ENCODE measurements at places on chromosomes 2 and 18. TPM values are rescaled to one million over a fixed set of nuclear protein-coding genes. Genes with fewer than 3 reads are reported as not detected.

Gene UGT1A10
- not detected for total RNA-seq

- no peak for DNase-seq
- H3K4me3 ChIP-seq, result no peak overlapping the region
- no peaks in the 10 kb centered on the region for H3K27me3 ChIP-seq
- no peaks in the 10 kb centered on the region for H3K4me1 ChIP-seq
These were observed 206.5 kb downstream of the SOX11 start for GRCh38 chr2:5898667-5899066.

DNA sequence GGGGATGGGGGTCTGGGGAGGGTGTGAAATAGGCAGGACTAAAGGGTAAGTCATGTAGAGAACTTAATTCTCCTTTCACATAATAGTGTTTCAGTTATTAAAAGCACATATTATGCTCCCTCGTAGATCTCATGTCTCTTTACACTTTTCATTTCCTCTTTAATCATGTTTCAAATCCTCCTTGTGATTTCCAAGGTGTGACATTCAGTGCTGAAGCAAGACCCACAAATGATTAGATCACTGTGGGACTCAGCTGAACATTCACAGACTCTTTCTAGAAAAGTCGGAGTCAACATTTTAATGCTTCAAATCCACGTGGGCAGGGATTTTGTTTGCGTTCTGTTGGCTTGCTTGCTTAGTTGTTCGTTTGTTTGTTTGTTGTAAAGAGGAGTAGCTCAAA lies 34.7 kb upstream of the CALCRL start:
- H3K4me1 ChIP-seq, result no peaks in the 10 kb centered on the region
- no peaks in the 10 kb centered on the region for H3K27me3 ChIP-seq
- DNase-seq, result no peak
- H3K36me3 ChIP-seq, result no peaks in the 10 kb centered on the region
- no peak overlapping the region for H3K4me3 ChIP-seq
- H3K27ac ChIP-seq, result no peak overlapping the region

GRCh38 chr2:20877960-20878359 lies 55.1 kb upstream of the LDAH start:
- no peaks in the 10 kb centered on the region for H3K36me3 ChIP-seq
- H3K27ac ChIP-seq, result no peak overlapping the region
- DNase-seq, result no peak
- H3K4me3 ChIP-seq, result no peak overlapping the region
- H3K4me1 ChIP-seq, result no peaks in the 10 kb centered on the region
- no peaks in the 10 kb centered on the region for H3K27me3 ChIP-seq

DNA sequence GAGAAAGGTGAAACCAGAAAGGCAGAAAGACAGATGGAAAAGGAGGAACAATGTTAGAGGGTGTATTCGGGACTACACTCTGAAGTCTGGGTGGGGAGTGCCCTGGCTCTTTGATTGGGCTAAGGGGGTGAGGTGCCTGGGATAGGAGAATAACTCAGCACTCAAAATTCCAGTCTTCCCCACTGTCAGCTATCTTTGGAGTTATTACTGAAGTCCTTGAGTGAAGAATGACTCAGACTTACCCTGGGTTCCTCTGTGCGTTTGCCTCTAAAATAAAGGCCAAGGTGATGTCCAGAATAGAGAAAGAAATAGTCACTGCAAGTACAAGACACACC lies 151.8 kb upstream of the SERPINE2 start:
- no peak overlapping the region for H3K27ac ChIP-seq
- DNase-seq, result no peak
- H3K4me1 ChIP-seq, result no peaks in the 10 kb centered on the region
- no peaks in the 10 kb centered on the region for H3K36me3 ChIP-seq

DNA sequence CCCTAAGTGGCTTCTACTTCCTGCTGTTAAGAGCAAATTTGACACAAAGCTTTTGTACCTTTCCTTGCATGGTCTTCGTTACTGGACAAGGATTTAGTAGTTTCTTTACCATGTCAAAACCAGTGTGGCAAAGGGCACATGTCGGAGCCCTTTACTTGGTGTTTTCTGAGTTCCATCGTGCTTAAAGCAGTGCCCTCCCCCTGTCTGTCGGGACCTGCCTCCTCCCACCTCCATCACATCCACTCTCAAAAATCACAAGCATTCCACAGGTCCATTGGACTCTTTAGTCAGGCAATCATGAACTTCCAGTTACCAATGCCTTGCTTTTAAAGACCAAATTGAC lies 763 bp downstream of the CCDC141 start:
- H3K36me3 ChIP-seq, result no peaks in the 10 kb centered on the region
- H3K4me3 ChIP-seq, result no peak overlapping the region
- H3K27ac ChIP-seq, result no peak overlapping the region
- DNase-seq, result no peak
- no peaks in the 10 kb centered on the region for H3K27me3 ChIP-seq

GRCh38 chr2:100876231-100876860 lies 56.4 kb downstream of the NPAS2 start:
- no peak overlapping the region for H3K27ac ChIP-seq
- no peaks in the 10 kb centered on the region for H3K4me1 ChIP-seq
- no peak overlapping the region for H3K4me3 ChIP-seq
- no peaks in the 10 kb centered on the region for H3K27me3 ChIP-seq
- no peak for DNase-seq
- no peaks in the 10 kb centered on the region for H3K36me3 ChIP-seq

Gene NTSR2
- not detected for total RNA-seq

Gene CDH7
- not detected for total RNA-seq

GRCh38 chr18:79387214-79387613 lies 8.5 kb upstream of the NFATC1 start:
- no peak overlapping the region for H3K4me3 ChIP-seq
- no peaks in the 10 kb centered on the region for H3K36me3 ChIP-seq
- DNase-seq, result no peak
- no peaks in the 10 kb centered on the region for H3K4me1 ChIP-seq
- H3K27ac ChIP-seq, result no peak overlapping the region

Gene UGT1A4
- not detected for total RNA-seq

- H3K4me3 ChIP-seq, result no peak overlapping the region
- H3K27ac ChIP-seq, result no peak overlapping the region
- H3K4me1 ChIP-seq, result peaks cover 18% of the 10 kb centered on the region
- no peak for DNase-seq
- H3K27me3 ChIP-seq, result no peaks in the 10 kb centered on the region
- no peaks in the 10 kb centered on the region for H3K36me3 ChIP-seq
These were observed 27.3 kb downstream of the RNF144A start for GRCh38 chr2:6944555-6944954.

Gene CKAP2L
- total RNA-seq, result not detected

GRCh38 chr2:205754924-205755321 lies 72.6 kb downstream of the NRP2 start:
- peak overlapping the region; percentile 94 for H3K27ac ChIP-seq
- H3K36me3 ChIP-seq, result peaks cover 11% of the 10 kb centered on the region
- H3K4me3 ChIP-seq, result no peak overlapping the region
- peaks cover 100% of the 10 kb centered on the region for H3K4me1 ChIP-seq
- H3K27me3 ChIP-seq, result no peaks in the 10 kb centered on the region

GRCh38 chr2:155372969-155373368 lies 674.5 kb downstream of the KCNJ3 start:
- no peak overlapping the region for H3K4me3 ChIP-seq
- H3K27ac ChIP-seq, result no peak overlapping the region
- no peaks in the 10 kb centered on the region for H3K27me3 ChIP-seq
- no peaks in the 10 kb centered on the region for H3K36me3 ChIP-seq

DNA sequence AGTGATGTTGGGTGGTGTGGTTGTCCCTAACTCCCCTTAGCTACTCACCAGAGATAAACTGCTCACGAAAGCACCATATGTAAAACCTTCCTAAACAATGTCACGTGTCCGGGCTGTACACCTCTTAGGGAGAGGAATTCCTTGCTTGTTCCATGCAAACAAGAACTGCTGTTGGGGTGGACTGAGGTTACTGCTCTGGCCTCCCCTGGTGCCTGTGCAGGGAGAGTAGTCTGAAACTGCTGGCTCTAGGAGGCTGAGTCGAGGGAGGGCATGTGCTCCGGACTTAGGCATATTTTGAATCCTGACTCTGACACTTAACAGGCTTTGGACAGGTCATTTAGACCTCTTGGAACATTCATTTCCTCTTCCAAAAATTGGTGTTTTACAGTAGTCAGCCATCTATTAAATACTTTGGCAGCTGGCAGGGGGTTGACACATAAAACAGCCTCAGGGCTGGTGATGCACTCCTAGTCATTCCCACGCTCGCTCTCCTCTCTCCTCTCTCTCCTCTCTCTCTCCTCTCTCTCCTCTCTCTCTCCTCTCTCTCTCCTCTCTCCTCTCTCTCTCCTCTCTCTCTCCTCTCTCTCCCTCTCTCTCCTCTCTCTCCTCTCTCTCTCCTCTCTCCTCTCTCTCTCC lies 10.6 kb downstream of the THNSL2 start:
- H3K27me3 ChIP-seq, result no peaks in the 10 kb centered on the region
- H3K27ac ChIP-seq, result no peak overlapping the region
- DNase-seq, result no peak

- no peak for DNase-seq
- H3K27ac ChIP-seq, result no peak overlapping the region
- no peaks in the 10 kb centered on the region for H3K36me3 ChIP-seq
- H3K4me1 ChIP-seq, result no peaks in the 10 kb centered on the region
These were observed 90.9 kb downstream of the LOXHD1 start for GRCh38 chr18:46566111-46566510.

Gene MSTN
- 0.41 TPM for total RNA-seq

- no peak for DNase-seq
- no peak overlapping the region for H3K4me3 ChIP-seq
- H3K36me3 ChIP-seq, result no peaks in the 10 kb centered on the region
- H3K27me3 ChIP-seq, result no peaks in the 10 kb centered on the region
- H3K4me1 ChIP-seq, result no peaks in the 10 kb centered on the region
- H3K27ac ChIP-seq, result no peak overlapping the region
These were observed 17.2 kb upstream of the GYPC start for GRCh38 chr2:126638746-126639145.

GRCh38 chr2:234841321-234842015 lies 110.3 kb upstream of the SH3BP4 start:
- H3K27me3 ChIP-seq, result no peaks in the 10 kb centered on the region
- no peak overlapping the region for H3K27ac ChIP-seq
- DNase-seq, result no peak
- H3K36me3 ChIP-seq, result no peaks in the 10 kb centered on the region

Gene ZBTB7C
- total RNA-seq, result 0.71 TPM

Gene PARD6G
- total RNA-seq, result 9.9 TPM

GRCh38 chr2:197672371-197672893 lies 3.0 kb downstream of the RFTN2 start:
- no peak for DNase-seq
- H3K4me1 ChIP-seq, result no peaks in the 10 kb centered on the region
- H3K27me3 ChIP-seq, result no peaks in the 10 kb centered on the region
- no peak overlapping the region for H3K4me3 ChIP-seq
- H3K27ac ChIP-seq, result no peak overlapping the region
